Activated CD4-positive, alpha-beta T cell treated with anti-CD3 and anti-CD28 coated beads, Interleukin-2, Interleukin-4, amounts not matched to agents 100 ng/mL and 50 ng/mL, durations not matched to agents 16 hours and 8 hours (primary cell): ENCODE measurements at places on chromosomes 2 and 18.

DNA sequence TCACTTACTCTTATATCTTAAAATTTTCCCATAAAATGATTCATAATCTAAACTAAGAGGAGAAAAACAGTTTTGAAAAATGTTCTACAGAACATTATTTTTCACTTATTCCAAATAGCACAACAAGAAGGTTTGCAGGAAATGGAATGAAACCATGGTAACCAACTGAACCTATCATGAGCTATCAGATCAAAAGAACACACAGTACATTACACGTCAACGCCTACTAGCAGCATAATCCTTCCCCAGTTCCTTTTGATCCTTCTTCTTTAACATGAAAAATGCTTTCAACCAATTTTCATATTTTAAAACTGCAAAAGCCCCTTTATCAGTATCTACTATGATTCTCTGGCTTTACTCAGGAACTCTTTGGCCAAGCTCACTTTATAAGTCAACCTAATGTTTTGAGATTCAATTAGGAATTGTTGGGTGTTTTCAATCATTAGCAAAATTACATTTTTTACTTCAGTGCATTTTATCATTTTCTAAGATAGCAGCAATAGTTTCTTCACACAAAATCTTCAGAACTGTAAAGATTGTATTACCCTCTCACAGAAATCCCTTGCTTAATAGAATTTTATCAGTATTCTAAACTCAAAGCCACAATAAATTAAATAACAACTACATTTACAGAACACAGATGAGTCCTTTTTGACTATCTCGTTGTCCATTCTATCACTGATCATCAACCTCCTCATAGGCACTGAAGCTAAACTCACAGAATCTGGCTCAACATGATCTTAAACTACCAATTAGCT, 102.5 kb downstream of the CHN1 start:
- no peak for DNase-seq

GRCh38 chr2:205633994-205634393, 48.3 kb upstream of the NRP2 start:
- DNase-seq: no peak

DNA sequence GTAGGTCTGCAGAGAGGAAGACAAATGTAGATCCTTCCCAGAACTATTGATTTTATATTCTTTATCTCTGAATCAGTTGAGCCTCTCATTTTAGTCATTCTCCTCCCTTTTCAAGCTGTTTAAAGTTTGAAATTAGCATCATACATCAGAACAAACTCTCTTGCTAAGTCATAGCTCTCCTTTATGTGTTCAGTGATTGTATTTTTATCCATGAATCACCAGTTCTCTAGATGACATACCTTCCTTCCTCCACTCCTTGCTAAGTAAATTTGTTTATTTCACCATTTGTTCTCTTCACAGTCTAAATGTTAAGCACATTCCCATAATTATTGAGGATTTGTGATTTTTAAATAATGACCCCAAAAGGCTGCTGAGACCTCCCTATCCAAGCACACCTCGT, 63.5 kb upstream of the RAPGEF4 start:
- DNase-seq: peak; percentile 3

GRCh38 chr2:134539981-134540380, 178.8 kb downstream of the TMEM163 start:
- no peak for DNase-seq

DNA sequence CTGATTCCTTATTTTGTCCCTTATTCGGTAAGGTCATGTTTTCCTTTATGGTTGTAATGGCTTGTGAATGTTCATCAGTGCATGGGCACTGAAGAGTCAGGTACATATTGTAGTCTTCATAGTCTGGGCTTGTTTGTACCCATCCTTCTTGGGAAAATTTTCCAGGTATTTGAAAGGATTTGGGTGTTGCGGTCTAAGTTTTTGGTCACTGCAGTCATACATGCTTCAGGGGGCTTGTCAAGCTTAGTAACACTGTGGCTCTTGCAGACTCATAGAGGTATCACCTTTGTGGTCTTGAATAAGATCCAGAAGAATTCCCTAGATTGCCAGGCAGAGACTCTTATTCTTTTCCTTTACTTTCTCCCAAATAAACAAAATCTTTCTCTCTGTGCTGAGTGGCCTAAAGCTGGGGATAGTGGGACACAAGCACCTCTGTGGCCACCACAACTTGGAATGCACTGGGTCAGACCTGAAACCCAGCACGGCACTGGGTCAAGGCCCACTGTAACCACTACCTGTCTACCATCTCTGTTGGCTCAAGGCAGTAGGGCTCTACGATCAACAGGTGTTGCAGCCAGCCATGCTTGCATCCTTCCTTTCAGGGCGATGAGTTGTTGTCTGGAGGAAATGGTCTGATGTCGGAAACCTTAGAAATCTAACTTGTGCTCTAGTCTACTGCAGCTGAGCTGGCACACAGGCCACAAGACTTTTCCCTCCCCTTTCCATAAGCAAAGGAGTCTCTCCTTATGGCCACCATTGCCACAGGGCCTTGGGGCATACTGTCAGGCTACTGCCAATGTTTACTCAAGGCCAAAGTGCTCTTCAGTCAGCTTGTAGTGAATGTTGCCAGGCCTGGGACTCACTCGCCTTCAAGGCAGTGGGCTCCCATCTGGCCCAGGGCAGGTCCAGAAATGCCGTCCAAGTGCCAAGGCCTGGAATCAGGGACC, 21.5 kb downstream of the IL1RN start:
- DNase-seq: no peak

- DNase-seq: peak; percentile 79
These were observed 11.6 kb downstream of the TRIB2 start for GRCh38 chr2:12728221-12728777.

GRCh38 chr18:44171301-44171700, 509.4 kb upstream of the SETBP1 start:
- no peak for DNase-seq

GRCh38 chr2:149330127-149331022, at the start of gene LYPD6:
TSS of gene LYPD6 (plus strand) at chr2:149330587. CDS start at chr2:149437709, 107,122 bp downstream.
- DNase-seq: no peak

- DNase-seq: peak; percentile 86
These were observed 4.4 kb downstream of the ANKRD23 start for GRCh38 chr2:96839293-96839874.

DNA sequence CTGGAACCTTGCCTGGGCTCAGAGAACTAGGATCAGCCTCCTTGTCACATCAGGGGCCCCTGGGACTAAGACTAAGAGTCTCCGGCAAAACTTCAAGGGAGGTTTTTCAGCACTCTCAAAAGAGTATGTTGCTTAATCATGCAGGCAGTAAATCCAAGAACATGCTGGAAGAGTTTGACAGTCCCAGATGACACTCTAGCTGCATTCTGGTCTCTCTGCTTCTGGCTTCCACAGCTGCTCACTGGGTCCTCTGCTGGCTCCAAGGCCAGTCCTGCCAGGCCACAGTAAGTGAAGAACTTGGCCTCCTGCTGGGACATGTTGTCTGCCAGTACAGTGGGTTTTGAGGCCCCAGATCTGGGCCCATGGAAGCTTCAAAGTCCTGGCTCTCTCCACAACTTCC, 45.2 kb upstream of the IL1RL1 start:
- DNase-seq: no peak

DNA sequence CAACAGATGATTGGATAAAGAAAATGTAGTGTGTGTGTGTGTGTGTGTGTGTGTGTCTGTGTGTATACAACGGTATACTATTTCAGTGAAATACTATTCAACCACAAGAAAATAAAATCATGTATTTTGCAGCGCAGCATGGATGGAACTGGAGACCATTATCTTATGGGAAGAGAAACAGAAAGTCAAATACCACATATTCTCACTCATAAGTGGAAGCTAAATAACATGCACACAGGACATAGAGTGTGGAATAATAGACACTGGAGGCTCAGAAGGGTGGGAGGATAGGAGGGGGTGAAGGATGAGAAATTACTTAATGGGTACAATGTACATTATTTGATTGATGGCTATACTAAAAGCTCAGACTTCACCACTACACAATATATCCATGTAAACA, 609.1 kb upstream of the SLC39A10 start:
- no peak for DNase-seq

GRCh38 chr2:9398881-9399780, 24.2 kb downstream of the ITGB1BP1 start:
- DNase-seq: no peak

DNA sequence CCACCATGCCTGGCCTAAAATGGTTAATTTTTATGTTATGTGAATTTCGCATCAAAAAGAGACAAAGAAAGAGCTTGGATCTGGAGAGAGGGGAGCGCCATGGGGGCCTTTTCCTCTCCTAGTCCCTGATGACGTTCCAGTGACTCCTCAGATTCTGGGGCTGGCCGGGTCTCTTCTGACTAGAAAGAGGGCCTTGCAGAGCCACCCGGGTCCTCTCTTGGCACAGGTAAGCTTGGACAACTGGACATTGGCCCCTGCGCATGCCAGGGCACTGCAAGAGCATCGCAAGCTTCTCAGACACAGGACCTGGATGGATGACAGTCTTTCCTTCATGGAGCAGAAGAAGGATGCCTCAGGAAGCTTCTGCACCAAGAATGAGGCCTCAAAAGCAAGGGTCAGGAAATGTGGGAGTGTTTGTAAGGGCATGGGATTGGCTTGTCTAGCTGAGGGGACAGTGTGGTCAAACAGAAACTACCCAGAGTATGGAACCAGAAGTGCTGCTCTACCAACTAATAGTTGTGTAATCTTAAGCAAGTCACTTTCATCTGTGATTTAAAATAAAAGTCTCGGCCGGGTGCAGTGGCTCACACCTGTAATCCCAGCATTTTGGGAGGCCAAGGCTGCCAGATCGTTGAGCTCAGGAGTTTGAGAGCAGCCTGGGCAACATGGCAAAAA, 35.2 kb downstream of the FOSL2 start:
- DNase-seq: no peak

DNA sequence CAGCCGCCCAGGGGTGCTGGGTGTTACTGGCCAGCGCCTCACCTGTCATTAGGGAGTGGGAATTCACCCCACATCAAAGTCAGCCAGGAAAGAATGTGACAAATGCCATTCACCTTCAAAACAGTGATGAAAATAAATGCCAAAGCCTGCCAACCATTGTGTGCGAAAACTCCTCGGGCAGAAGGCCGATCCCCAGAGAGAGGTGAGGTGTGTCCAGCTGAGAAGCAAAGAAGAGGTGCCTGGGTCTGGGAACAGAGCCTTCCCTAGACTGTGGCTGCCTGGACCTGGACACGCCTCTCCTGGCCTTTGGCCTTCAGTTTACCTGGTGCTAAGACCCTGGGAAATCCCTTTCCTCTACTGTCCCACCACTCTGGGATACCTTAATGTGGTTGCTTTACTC, 142.7 kb downstream of the CYP26B1 start:
- no peak for DNase-seq

DNA sequence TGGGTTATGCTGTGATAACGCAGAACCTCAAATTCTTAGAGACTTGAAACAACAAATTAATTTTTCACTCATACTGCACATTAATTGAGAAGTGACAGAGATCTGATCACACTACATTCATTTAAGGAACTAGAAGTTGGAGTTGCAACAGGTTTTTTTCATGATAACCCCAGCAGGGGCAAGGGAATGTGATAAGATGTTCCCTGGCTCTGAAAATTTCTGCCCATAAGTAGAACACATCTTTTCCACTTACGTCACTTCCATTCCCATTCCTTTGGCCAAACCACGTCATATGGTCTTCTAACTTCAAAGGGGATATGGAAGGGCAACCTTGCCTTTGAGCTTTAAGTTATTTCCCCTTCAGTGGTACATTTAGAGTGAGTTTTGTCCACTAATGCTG, 29.7 kb upstream of the PSME4 start:
- DNase-seq: no peak

DNA sequence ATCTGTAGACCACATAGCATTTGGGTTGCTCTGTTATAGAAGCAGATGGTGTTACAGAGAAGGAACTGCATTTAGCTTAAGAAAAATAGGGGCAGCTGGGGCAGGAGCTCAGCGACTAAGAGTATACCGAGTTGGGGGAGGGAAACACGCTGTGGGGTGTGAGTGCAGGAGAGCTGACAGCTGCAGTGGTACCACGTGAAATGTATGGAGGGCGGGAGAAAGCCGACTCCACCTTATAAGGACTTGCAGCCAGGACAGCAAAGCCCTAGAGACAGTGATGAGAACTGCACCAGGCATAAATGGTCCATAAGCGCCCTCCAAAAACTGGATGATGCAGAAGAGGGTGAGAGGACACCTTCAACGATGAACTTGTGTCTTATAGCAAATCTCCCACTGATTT, 237.6 kb downstream of the PRKCE start:
- DNase-seq: no peak

DNA sequence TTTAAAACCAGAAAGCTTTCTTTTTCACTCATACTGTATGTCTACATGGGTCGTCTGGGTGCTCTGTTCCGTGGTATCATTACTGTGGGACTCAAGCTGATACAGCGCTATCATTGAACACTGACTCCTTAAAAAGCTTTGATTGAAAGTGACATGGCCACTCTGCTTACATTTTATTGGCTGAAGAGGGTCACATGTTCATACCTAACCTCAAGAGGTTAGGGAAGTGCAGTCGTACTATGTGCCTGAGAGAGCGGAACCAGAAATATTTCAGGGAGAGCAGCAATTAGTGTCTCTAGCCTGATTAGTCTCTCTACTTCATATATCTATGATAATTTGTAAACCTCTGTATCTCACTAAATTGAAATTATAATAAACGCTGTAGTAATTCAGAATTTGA, 43.5 kb downstream of the PSMD14 start:
- no peak for DNase-seq

DNA sequence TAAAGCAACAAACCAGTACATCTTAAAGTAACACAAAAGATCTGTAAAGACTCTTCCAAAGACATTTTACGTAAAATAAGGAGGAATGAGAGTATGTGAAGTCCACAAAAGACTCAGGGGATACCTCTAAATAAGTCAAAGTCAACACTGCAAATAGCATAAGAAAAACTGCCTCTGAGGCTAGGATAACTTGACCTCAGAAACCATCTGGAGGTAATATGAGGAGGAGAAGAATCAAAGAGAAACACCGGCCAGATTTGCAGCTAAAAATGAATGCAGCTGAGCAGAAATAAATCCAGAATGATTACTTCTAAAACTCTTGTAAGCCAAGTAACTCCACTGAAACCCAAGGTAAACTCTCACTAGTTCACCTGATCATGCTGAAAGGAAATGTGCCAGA, 52.2 kb upstream of the ERMN start:
- no peak for DNase-seq

- DNase-seq: no peak
These were observed 52.7 kb downstream of the PHLPP1 start for GRCh38 chr18:62767836-62768557.

DNA sequence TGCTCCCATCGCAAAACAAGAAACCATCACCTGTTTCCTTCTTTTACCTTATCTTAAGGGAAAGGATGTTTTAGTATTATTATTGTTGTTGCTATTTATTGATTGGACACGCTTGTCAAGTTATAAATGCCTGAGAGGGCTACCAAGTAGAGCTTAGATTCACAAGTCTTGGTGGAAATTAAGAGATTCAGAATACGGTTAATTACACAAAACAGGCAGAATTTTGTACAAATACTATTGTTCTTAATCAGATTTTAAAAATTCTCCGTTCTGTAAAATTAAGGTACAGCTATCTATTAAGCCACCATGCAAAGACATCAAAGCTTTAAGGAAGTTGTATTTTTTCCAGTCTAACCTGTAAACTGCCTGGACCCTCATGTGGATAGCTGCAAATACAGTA, 1.1 kb upstream of the ZNF521 start:
- no peak for DNase-seq

GRCh38 chr2:165630236-165630635, 160.7 kb downstream of the CSRNP3 start:
- DNase-seq: no peak

- no peak for DNase-seq
These were observed 91.0 kb downstream of the STPG4 start for GRCh38 chr2:47064106-47064505.

GRCh38 chr2:113251118-113251517, 27.6 kb downstream of the PAX8 start:
- DNase-seq: peak; percentile 39

GRCh38 chr18:12256951-12257350, 2.8 kb downstream of the CIDEA start:
- no peak for DNase-seq
